ENCODE measurements at places on chromosomes 1 and 21.

GRCh38 chr1:106063510-106063909 lies 993.0 kb upstream of the PRMT6 start:
- no peak for DNase-seq

DNA sequence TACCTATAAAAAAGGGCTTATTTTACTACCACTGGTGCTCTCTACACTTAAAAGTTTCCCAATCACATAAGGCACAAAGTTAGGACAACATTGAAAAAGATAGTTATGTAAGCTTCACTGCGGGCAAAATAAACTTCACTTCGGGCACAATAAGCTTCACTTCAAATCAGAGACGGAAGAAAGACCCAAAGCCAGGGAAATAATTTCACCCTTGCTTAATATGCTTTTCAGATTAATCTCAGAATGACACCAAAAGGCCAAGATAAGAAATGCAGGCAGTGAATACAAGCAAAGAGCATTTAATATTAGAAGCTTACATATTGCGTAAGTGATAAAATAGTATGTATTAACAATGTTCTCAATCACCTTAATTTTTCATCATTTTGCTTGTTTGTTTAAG lies 444.2 kb downstream of the SETD4 start:
- no peak for DNase-seq

DNA sequence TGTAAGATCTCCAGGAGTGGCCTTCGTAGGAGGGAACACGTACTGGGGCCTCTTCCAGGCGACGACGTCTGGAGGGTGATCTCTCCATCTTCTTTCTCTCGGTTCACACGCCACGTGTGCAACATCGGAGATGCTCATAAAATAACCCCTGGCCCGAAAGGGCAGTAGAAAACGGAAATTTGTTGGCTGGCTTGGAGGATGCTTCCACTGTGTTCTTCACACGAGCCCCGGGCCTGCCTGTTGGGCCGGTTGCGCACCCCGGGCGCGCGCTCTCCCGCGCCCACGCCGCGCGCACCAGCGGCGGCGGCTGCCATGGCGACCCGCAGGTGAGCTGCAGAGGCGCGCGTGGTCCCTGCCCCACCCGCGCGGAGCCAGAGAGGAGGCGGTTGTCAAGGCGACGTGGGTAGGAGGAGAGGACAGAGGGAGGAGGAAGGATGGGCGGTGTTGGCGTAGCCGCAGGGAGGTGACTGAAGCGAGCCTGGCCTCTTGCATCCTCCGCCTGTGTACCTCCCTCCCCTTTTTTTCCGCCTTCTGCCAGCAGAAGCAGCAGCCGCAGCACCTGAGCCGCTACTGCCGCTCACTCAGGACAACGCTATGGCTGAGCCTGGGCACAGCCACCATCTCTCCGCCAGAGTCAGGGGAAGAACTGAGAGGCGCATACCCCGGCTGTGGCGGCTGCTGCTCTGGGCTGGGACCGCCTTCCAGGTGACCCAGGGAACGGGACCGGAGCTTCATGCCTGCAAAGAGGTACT lies at the start of gene ELAPOR1:
Gene ELAPOR1 (plus strand): TSS at position 526 of the 752 bp plus-strand sequence. CDS start 69 bp downstream, at position 595.
- DNase-seq = peak; percentile 93

- no peak for DNase-seq
Measured at GRCh38 chr1:172447641-172448040, 3.8 kb upstream of the PIGC start.

DNA sequence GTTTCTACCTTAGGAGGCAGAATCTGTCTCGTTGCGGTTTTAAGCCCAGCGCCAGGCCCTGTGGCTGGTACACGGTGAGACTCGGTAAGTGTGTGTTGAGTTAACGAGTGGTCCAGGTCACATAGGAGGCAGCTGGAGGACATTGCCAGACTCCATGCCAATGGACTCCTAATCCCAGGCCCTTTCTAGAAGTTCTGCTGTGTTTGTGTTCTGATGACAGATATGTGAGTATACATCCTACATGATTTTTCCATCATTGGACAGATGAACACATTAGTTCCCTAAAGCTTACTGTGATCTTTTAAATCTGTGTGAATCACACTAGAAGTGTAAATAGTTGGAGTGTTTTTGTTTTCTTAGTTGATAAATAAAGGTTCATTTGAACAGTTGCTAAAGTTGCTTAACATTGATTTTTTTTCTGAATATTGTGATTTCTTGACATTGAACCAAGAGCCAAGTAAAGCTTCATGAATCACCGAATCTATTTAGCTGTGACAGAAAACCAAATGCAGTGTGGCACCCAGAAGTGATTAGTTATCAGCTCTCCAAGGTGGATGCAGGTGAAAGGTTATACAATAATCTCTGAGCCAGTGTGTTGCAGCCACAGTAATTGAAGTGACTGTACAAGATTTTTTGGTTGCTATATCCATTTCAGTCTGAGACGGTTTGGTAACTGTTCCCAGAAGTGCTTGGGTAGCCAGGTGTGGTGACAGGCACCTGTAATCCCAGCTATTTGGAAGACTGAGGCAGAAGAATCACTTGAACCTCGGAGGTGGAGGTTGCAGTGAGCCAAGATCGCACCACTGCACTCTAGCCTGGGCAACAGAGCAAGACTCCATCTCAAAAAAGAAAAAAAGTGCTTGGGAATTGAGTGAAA lies 46.3 kb downstream of the DOP1B start:
- no peak for DNase-seq
